ENCODE measurements at places on chromosomes 1 and 21.
A peak's percentile ranks its signal among the peaks of the same experiment; 100 is the strongest.

- DNase-seq, result no peak
Observed at GRCh38 chr1:227913396-227913763, 34.4 kb downstream of the WNT9A start.

- DNase-seq, result no peak
Observed at GRCh38 chr1:23953020-23953419, 6.6 kb upstream of the PNRC2 start.

DNA sequence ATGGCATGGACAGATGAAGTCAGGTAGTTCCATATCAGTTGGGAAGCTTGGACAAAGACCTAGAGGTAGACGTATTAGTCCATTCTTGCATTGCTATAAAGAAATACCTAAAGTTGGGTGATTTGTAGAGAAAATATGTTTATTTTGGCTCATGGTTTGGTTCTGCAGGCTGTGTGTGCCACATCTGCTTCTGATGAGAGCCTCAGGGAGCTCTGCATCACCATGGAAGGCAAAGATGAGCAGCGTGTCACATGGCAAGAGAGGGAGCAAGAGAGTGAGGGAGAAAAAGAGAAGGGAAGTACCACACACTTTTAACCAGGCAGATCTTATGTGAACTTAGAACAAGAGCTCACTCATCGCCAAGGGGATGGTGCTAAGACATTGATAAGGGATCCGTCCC is 9.0 kb downstream of the TSACC start:
- no peak for DNase-seq

- no peak for DNase-seq
Observed at GRCh38 chr1:119865627-119866026, 30.7 kb downstream of the ADAM30 start.

DNA sequence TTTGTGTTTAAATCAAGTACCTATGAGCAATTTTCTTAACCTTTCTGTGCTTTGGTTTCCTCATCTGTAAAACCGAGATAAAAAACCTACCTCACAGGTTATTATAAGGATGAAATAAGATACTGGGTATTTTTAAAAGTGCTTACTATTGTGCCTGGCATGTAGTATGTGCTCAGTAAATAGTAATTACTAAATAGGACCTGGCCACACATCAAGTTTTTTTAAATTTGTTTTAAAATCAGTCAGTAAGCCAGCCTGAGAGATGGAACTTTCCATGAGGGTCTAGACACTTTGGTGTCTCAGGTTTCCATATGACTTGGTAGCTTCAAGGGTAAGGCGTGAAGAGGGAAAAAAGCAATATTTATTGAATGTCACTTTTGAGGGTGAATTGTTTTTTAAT is 7.0 kb upstream of the ATF3 start:
- no peak for DNase-seq

DNA sequence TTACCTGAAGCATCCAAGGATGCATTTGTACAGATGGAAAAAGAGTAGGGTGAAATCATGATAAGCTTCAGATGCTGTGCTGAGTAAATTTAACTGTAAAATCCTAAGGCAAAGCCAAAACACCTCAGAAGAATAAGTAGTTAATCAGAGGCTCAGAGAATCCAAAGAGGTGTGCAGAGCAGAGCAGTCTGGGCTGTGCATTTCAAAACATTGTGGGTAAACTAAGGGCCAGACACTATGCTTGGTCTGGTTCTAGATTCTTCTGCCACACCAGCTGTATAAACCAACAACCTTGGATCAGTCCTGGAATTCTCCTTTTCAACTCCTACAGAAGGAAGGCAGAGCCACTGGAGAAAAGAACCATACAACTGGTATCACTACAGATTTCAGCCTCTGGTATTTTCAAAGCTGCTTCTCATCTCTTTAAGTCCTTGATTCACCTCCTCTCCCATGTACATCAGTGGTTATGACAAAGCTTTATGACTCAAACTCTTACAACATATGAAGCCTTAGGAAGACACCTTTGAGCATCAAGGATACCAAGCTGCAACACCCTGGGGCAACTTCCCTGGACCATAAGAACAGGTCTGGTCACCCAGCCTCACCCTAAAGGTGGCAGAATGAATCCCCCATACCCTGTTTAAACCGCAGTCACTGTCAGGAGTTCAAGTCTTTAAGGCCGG is 11.6 kb upstream of the HIPK1 start:
- no peak for DNase-seq

DNA sequence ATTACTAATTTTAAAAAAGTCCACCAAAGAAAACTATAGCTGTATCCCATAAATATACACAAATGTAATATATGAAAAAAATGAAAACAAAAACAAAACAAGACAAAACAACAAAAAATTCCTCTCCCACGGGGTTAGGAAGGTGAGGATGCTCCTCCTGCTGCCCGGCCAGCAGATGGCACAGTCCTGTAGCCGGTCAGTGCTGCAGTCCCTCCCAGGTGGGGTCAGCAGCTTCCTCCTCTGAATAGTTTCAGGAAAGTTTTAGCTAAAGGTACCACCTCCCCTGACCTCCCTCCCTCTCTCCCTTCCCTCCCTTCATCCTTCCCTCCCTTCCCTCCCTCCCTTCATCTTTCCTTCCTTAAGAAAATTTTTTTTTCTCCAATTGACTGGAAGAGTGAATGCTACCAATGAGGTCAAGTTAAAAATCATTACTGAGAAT is 67.8 kb upstream of the BCL10 start:
- DNase-seq, result peak; percentile 87

GRCh38 chr1:170696591-170697290 is 32.8 kb downstream of the PRRX1 start:
- DNase-seq, result no peak

GRCh38 chr1:152565535-152566215 is 905 bp downstream of the LCE3E start:
- no peak for DNase-seq

- DNase-seq, result no peak
Observed at GRCh38 chr1:78005755-78006154, 1.0 kb downstream of the DNAJB4 start.

DNA sequence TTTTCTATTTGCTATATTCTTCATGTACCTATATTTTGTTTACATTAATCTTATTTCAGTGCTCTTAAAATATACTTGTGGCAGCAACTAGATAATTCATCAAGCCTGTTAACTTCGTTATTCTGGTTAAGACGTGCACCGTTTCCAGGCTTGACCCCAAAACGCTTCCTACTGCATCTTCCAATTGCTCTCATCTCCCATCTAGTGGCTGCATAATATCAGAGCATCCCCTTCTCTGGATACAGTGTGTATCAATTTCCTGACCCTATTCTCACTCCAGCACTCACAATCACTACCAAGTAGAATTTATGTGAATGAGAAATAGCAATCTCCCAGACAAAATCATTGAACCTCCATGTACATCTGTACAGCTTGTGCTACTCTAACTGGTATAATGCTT is 1280.3 kb upstream of the B3GALT2 start:
- DNase-seq, result no peak

GRCh38 chr1:226820941-226821718 is 49.3 kb upstream of the PSEN2 start:
- no peak for DNase-seq

DNA sequence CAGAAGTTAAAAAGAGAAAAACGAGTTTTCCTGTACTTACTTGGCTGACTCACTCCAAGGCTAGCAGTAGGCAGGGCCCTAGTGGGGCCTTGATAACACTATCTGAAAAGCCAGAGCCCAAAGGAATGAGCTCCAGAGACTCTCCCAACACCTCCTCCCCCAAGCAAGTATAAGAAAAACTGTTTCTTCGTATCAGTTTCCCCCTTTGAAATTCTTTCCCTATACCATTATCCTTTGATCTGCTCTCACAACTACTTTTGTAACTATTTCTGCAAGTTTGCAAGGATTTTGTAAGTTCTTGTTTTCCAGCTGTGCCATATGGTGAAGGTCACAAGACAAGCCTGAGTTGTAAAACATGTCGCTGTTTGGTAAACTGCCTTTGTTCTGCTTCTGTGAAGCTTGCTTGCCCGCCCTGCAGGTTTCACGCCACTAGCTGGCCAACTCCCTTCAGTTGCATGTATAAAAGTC is 36.5 kb upstream of the KCNJ15 start:
- DNase-seq, result no peak

DNA sequence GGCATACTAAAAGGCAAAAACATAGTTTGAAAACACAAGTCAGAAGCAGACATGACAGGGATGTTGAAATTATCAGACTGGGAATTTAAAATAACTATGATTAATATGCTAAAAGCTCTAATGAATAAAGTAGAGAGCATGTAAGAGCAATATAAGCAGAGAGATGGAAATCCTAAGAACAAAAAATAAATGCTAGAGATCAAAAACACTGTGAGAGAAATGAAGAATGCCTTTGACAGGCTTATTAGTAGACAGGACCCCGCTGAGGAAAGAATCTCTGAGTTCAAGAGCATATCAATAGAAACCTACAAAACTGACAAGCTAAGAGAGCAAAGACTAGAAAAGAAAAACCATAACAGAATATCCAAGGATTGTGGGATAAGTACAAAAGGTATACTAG is 93.9 kb downstream of the MPZL1 start:
- DNase-seq, result no peak

GRCh38 chr1:211829343-211830054 is 1.1 kb downstream of the LPGAT1 start:
- DNase-seq, result peak; percentile 65

DNA sequence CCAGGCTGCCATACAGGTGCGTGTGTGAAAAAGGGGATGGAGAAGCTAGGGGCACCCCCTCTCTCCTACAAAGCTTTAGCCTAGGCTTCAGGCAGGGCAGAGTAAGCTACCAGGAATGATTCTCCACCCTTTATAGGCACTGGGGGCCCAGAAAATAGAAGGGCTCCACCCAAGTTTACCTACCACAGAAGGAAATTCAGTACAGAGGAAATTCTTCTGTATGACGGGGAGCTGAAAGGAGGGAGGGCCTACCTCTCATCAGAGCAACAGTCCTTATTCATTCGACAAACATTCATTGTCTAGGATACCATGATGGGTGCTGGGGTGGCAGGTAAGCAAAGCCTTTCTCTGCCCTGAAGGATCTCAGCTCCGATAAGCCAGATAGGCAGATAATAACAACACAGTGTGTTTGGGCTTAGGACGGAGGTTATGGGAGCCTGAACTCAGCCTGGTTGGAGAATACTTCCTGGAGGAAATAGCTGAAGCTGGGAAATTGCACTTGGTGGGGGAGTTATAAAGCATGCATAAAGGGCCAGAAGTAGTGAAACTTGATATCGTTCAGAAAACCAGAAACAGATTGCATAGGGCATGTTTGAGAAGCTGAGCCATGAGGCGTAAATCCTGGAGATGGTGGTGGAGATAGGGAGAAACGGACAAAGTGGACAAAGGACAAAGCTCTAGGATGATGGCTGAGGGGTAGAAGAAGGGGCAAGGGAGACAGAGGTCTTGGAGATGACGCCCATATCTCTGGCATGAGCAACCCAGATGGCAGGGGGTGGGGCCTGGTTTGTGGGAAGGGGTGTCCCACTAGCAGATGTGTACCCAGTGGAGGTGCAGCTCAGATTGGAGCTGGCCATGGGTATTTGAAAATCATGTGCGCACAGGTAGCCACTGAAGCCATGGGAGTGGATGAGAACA is 5.3 kb upstream of the P3R3URF start:
- DNase-seq, result no peak

GRCh38 chr1:22941257-22941656 is 31.4 kb downstream of the LACTBL1 start:
- no peak for DNase-seq

DNA sequence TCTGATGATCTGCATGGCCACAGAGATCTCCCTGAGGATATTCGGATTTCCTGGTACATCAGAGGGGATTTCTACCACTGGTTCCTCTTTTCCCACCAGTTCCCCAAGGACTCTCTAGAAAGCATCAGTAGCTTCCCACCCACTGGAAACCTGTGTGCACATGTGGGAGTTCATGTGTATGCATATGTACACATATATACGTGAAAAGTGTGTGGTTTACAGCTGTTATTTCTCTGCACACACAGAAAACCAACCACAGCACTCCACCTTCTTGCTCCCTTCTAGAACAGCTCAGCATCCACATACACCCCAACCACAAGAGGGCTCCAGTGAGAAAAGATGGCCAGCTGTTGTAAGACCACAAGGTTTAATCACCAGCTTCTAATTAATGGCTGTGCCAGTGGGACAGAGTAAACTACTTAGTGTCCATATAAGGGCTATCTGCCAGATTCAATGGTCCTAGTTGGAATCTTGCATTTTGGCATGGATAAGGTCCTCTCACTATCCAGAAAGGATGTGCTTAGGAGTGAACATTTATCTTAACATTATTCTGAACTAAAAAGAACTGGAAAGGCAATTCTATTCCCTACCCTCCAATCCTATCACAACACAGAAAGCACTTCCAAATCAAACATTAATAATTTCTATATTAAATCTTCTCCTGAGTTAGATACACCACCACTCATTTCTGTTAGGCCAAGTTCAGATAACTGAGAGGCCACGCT is 24.1 kb downstream of the GPR3 start:
- peak; percentile 71 for DNase-seq

DNA sequence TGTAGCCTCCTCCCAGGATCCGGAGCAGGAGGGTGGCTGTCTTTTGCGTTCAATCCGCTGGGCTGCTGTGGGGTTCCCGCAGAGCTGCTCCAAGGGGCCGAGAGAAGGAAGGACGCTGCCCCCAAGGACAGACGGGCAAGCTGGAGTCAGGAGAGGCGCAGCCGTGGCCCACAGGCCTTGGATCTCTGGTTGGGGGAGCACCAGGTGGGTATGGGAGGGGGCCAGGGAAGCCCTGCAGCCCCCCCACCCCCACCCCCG is 15.9 kb upstream of the SKI start:
- no peak for DNase-seq

- DNase-seq, result peak; percentile 20
Observed at GRCh38 chr1:8345621-8346415, 27.9 kb downstream of the SLC45A1 start.
